ENCODE measurements at places on chromosomes 3 and 15. TPM values are rescaled to one million over a fixed set of nuclear protein-coding genes. Genes with fewer than 3 reads are reported as not detected.

Gene ATP10A
- 2.4 TPM for total RNA-seq

Gene ITIH1
- total RNA-seq = not detected

DNA sequence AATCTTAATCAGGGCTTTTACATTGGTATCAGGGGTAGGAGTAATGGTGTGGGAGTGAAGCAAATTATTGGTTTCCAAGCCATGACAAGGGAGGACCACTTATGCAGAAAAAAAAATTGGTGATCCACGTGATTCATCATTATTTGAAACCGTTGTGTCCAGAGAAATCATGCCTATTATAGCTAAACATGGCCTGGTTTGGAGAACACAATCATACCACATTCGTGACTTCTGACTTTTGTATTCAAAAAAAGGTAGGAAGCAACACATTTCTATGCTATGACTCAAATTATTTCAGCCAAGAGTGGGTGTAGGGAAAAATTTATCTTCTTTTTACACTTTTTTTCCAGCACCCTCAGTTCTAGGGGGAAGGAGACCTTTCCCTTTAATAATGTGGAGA lies 924.3 kb upstream of the GBE1 start:
- DNase-seq = no peak

DNA sequence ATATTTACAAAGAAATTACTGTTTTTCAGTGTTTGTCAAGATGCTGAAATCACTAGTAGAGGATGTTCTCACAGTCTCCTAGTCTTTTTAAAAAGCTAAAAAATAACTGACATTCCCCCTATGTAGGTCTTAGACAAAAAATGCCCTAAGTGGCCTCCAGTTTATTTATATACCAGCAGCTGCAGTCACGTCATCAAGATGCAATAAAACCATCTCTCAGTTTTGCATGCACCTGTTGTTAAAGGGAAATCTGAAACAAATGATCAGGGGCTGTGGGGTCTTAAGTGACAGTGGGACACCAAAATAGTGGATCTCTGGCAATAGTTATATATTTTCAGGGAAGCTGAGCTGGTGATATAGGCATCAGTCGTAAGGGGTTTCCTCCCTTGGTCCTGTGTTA lies 146.5 kb upstream of the ARPP21 start:
- DNase-seq = no peak

DNA sequence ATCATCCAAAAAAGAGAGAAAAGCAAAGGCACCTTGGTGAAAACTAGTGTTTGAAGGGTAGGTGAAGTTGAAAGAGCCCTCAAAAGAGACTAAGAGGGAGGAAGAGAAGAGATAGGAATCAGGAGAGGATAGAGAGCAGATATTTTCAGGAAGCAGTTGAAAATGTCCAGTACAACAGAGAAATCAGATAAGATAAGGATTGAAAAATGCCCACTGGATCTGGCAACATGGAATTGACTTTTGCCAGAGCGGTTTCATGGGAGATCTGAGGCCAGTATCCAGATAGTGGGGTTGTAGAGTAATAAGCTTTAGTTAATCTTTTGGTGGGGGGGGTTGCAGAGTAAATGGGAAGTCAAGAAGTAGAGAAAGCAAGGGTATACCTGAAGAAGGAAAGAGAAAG lies 337.4 kb downstream of the IL5RA start:
- DNase-seq = no peak

DNA sequence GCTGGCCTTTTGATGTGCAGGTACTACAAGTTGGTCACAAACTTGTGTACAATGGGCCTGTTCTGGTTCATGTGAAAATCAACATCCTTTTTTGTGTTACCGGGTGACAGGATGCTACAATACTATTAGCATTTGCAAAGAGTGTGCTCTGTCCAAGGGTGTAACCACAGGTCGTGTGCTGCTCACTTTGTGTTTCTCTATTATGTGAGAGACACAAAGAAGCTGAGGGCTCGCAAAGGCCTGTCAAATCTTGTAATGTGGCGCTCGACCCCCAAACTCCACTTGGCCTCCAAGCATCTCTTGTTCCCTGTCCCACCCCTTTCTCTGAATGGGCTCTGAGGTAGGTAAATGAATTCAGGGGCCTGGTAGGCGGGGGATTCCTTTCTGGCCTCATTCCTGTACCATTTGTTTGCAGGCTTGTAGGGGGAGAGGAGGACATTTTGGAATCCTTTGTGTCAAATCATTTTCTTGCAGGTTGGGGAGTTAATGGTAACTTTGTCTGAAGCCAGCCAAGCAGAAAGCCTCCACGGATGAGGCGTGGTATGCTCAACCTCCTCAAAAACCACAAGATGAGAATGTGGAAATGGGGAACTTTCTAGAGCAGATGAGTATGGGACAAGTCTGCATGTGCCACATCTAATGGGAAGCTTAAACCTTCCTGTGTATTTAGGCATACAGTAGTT lies 109.1 kb downstream of the OPA1 start:
- no peak for DNase-seq

- no peak for DNase-seq
Measured at GRCh38 chr3:170079536-170080165, 41.9 kb downstream of the GPR160 start.

Gene STXBP5L
- 0.42 TPM for total RNA-seq

Gene TPRG1
- 15.5 TPM for total RNA-seq

DNA sequence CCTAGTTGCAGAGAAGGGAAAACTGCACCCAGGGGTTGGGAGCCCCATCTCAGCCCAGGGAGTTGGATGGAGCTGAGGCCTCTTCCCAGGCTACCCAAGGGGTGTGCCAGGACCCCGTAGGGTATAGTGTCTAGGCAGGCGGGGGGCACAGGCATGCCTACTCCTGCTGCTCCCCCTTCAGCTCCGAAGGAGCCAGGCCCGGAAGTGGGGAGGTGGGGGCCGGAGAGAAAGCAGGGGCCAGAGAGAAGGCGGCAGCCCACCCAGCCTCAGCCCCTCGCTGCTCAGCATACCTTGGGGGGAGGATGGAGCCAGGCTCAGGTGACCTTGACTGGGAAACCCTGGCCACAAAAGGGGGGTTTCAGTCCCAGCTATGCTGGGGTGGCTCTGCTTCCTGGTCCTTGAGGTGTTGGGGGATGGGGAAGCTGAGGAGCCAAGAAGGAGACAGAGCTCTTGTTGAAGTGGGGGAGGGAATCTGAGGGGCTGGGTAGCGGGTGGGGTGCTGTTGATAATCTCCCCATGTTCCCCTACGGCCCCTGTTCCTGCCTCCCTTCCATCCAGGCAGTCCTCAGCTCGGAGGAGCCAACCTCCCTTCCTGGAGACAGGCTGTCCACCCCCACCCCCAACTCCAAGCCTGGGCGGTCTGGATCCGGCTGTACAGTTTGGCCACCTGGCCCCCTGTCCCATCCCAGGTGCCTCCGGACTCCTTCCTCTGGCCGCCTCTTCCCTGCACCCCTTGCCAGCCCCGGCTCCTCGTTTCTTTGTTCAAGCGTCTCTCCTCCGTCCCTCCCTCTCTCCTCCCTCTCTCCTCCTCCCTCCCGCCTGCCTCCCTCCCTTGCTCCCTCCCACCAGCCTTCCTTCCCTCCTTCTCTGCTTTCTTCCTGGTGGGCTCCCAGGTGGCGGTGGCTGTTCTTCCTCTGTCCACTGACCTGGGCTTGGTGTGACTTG lies 1.7 kb downstream of the SEMA3F start:
- DNase-seq = no peak

DNA sequence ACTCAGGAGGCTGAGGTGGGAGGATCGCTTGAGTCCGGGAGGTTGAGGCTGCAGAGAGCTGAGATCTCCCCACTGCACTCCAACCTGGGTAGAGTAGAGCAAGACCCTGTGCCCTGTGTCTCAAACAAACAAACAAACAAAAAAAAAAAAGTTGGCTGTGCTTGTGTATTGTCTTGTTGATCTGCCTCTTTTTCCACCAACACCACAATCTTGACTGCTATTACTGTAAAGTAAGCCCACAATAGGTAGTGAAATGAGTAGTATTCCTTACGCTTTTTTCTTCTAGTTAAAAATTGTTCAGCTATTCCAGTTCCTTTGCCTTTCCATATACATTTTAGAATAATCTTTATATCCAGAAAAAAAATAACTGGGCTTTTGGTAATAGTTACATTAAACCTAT lies 35.5 kb downstream of the PTH1R start:
- DNase-seq = peak; percentile 3

DNA sequence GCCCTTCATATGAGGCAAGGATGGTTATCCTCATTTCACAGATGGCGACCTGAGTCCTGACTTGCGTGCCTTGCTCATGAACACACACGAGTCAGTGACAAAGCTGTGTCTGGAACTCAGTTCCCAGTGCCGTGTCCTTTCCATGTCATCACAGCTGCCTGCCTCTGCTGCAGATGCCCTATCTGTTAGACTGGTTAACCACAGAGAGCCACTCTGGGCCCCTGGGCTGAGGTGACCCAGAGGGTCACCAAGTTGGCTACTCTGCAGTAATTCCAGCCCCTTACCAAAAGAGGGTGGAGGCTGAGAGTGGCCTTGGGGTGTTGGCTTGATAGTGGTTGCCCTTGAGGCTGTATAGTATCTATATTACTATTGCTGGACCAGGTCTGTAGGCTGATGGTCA lies 41.0 kb downstream of the RAB11A start:
- DNase-seq = no peak

DNA sequence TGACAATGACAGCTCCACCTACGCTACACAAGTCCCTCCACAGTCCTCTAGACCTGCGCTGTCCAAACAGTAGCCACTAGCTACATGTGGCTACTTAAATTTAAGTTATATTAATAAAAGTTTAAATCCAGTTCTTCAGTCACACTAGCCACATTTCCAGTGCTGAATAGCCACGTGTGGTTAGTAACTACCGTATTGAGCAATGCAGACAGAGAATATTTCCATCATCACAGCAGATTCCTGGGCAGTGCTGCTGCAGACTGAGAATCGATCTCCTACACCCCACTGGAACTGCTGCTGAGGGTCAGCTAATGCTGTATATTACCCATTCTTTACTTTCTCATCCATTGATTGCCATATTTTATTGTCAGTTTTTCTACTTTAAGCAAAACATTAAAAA lies 40.9 kb downstream of the HDC start:
- no peak for DNase-seq

- DNase-seq = no peak
Measured at GRCh38 chr3:144868506-144868905, 896.9 kb downstream of the DIPK2A start.

Gene ROPN1
- 0.29 TPM for total RNA-seq

DNA sequence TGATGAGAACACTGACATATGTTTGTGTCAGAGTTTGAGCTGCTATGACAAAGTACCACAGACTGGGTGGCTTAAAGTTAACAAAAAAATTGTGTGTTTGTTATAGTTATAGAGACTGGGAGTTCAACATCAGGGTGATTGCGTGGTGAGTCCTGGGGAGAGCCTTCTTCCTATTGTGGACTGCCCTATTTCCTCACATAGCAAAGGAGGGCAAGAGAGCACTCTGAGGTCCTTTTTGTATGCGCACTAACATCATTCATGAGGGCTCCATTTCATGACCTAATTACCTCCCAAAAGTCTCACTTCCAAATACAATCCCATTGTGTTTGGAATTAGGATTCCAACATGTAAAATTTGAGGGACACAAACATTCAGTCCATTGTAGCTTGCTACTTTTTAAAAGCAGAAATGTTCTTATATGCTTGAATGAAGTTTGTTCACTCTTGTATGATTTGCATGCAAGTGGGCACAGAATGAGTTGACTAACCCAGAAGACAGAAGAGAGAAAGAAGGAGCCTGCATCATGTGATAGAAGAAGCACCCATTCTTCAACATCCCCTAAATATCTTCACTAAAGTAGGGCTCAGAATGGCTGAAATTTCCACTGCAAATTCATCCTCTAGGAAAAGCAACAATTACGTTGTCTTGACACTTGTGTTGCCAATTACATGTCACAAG lies 18.9 kb upstream of the ALCAM start:
- no peak for DNase-seq

DNA sequence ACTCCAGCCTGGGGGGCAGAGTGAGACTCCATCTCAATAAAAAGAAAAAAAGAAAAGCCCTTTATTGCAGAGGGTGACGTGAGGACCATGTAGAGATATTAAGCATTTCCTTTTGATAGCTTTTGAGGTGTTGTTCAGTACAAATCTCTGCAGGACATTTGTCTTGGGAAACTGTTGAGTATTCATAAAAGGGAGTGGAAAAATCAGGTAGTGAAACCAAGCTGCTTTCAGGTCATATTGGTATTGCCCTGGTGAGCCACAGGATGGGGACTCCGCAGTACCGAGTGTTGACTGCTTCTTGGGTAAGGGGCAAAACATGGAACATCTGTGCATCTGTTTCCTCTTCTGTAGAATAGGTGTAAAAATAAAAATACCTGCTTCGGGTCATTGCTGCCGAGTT lies 9.9 kb downstream of the ITPR1 start:
- DNase-seq = no peak

Gene RAP2B
- total RNA-seq = 6.9 TPM

DNA sequence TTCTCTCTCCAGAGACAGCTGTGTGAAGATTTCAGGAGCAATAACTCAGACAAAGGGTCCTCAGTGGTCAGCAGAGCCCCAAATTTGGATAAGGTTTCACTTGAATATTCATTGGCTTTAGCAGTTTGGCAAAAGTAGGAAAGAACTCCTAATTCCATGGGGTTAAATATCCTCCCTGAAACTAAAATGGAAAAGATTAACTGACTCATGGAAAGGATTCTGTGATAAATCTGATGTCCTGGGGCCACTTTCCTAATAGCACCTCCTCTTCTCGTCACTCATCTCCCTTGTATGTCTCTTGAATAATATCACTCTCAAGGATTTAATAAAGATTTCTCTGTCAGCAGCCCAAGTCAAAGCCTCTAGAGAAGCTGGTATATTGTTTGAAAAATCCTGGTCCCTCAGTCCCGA lies 33.3 kb upstream of the TBC1D23 start:
- DNase-seq = no peak

DNA sequence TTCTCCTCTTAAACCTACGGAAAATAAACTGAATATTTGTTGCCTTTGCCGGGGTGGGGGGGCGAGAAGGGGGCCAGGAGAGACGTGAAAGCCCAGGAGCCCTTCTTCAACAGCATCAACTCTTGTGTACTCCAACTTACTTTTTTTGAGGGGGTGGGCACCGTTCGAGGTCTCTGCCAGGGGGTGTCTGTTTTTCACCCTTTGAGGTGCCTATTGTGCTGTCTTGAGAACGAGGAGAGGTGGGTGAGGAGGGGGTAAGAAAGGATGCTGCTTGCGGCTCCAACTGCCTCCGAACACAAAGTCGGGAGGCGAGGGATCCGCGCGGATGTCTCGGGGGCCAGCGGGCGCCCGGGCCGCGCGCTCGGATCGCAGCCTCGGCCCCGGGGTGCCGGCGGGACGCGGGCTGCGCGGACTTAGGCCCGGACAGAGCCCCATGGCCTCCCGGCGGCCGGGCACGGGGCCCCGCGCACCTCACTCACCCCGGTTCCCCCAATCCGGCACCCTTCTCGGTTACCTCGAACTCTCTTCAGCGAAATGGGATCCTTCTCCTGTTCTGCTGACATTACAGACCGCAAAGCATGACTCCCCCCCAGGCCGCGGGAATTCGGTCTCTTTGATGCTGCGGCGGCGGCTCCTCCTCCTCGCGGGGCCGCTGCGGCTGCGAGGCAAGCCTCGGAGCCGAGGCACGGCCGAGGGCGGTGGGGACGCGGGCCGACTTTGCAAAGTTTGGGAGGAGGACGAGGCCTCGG lies 650 bp downstream of the PYGO1 start:
- peak; percentile 39 for DNase-seq

- no peak for DNase-seq
Measured at GRCh38 chr3:15325228-15325627, 7.2 kb downstream of the SH3BP5 start.

GRCh38 chr15:56353119-56353518 lies 12.1 kb upstream of the TEX9 start:
- no peak for DNase-seq

Gene SLC24A5
- not detected for total RNA-seq

Gene SLC12A1
- not detected for total RNA-seq

- no peak for DNase-seq
Measured at GRCh38 chr3:148708409-148708808, 10.7 kb downstream of the AGTR1 start.
